ENCODE measurements at places on chromosomes 12 and 14.

- DNase-seq: no peak
These were observed 11.2 kb downstream of the SERPINA5 start for GRCh38 chr14:94592457-94592856.

- DNase-seq: no peak
These were observed 9.9 kb downstream of the GTSF1 start for GRCh38 chr12:54463484-54463883.

DNA sequence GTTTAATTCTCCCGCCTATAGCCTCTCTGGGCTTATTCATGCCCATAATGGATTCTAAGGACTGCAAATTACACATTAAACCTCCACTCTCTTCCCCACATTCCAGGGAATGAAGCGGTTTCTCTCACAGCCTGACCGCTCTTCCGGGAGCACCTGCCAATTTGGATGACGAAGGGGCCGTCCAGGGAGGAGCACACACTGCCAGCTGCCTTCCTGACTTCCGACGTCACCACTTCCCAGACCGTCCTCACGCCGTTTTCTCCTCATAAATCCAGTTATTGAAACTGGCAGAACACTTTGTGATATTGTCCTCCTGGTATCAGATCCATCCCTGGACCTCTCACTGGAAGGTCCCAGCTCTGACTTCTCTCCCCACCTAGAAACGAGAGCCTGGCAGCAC, 87.6 kb downstream of the GCH1 start:
- DNase-seq: no peak

GRCh38 chr12:107359382-107359781, 266.0 kb upstream of the CRY1 start:
- no peak for DNase-seq

DNA sequence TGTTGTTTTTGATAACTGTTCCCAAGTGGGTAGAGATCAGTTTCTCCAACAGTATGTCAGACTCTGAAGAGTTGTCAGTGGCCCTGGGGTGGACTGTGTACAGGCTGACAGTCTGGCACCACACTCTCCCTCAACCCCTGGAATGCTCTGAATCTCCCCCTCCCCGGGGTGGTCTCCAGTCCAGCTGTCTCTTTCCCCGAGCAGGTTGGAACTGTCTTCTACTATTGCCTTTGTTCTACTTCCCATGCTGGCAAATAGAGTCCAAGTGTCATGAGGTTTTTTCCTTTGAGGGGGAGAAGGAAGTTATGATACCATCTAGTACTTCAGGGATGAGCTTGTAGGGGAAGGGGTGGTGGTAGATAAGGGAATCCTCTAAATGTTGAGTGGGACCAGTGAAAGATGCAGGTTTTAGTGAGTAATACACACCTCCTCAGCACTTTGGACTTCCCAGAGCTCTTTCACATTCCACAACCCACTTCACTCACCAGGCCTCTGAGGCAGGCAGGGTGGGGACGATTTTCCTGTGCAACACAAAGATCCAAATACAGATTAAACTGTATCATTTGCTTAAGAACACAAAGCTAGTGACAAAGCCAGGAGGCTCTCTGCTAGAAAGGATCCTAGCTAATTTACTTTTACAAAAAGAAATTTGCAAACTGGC, 170.7 kb upstream of the GZMB start:
- DNase-seq: no peak

- no peak for DNase-seq
These were observed 153.9 kb downstream of the LRRK2 start for GRCh38 chr12:40378691-40379090.

DNA sequence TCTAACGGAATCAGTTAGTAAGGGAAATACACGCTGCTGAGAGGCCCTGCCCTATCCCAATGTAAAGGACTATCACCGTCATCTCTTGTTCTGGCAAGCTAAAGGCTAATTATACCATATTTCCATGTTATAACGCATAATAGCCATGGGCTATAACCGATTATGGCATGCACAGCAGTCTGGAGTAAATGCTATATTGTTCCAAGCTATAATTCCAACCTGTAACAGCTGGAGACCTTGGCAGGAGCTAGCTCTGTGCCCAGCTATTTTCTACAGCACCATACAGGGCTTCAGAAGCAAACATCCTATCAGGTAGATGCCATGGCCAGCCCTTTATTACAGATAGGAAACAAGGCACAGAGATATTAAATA, 26.3 kb downstream of the SYNE3 start:
- no peak for DNase-seq

GRCh38 chr12:77687321-77687720, 143.4 kb upstream of the NAV3 start:
- no peak for DNase-seq

GRCh38 chr12:92088805-92089204, 56.8 kb downstream of the BTG1 start:
- DNase-seq: peak; percentile 17

DNA sequence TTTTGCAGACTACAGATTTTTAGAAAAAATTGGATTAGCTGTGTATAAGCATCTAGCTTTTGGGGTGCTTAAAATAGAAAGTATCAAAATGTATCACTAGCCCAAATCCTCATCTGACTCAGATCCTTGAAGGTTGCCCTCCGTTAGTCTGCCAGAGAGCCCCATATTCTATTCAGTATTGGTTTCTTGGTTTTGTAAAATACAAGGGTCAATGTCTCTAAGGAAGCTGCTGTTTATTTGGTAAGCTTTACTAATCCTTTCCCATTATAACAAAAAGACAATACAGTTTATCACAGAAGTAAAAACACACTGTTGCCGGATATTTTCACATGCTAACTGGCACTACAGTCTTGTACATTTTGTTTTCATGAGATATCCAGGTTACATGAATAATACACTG, 92.8 kb upstream of the PTHLH start:
- DNase-seq: no peak

DNA sequence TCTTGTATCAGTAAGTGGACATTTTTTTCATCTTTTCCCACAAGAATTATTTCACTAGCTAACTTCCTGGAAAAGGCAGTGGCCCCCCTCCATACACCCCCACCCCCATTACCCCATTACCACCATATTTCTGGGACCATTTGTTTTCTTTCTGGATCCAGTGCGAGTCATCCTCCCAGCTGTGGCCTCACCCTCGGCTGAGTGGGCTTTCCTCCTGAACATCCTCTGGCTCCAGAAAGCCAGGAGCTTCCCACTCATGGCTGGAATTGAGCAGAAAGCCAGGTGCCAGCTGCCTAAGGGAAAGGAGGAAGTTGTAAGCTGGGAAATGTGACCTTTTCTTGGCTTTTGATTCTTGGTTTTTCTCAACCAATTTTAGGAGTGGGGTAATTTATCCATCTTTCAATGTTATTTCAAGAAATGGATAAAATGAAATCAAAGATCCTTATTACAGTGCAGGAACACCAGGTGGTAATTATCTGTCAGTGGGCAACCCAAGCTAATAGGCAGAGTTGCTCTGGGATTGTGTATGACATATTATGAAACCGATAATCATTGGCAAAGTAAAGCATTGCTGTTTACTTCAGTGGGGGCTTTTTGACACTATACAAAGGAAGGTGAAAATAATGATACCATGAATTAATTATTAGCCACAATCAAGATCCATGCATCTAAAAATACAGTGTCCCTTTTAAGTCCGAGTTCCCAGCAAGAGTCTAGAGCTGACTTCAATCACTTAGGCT, 124.6 kb downstream of the KICS2 start:
- DNase-seq: no peak

GRCh38 chr12:25107920-25108319, 87.0 kb downstream of the DNAI7 start:
- peak; percentile 83 for DNase-seq

DNA sequence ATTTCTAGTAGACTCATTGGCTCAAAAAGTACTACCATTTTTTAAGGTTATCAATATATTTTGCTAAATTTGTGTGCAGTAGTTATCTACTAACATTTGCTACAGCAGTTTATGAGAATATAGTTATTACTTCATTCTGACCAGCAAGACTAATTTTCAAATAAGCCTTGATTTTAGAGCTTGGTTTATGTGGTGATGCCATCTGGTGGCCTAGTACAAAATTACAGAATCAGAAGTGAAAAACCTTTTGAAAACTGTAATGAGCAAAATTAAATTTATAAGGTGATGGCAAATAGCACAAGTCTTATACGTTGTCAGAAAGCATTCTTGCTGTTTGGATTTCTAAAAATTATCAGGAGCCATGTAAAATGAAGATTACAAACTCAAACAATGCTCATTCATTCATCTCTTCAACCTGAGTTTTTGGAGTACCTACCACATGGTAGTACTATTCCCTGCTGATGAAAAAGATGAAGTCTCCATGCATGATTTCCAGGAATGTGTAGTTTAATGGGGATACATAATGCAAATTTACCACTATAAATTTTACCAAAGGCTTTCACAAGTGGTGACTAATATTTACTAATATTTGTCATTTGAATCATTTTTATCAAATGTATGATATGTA, 51.0 kb downstream of the MAGOHB start:
- peak; percentile 36 for DNase-seq

GRCh38 chr12:108346727-108347710, 7.9 kb upstream of the CMKLR1 start:
- no peak for DNase-seq

- DNase-seq: peak; percentile 84
These were observed 34.1 kb upstream of the ITPR2 start for GRCh38 chr12:26867080-26867479.

DNA sequence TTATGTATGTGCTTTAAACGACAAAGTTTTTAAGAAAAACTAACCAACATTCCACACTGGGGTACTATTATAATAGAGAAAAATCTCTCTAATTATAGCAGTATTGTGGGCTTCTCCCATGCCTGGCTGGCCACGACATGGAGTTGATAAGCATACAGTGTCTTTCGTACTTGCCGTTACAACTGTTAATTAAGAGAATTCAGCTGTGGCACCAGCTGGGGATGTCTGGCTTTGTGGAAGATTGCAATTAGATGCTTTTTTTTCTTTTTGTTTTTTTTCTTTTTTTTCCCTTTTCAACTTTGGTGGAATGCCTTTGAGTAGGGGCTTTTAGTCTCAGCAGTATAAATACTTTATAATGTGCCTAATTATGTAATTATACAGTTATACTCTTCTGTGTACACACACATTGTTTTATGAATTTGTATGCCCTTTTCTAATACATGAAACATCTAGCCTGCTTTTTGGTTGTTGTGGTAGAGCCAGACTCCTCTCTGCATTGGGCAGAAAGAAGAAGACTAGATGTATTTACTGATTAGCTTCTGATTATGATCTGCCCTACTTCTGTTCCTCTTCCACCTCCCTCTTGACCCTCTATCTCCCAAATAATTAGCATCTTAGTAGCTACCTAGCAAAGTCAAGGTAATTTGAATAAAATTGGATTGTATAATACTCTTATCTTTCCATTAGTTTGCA, 76.4 kb downstream of the SUSD6 start:
- no peak for DNase-seq

DNA sequence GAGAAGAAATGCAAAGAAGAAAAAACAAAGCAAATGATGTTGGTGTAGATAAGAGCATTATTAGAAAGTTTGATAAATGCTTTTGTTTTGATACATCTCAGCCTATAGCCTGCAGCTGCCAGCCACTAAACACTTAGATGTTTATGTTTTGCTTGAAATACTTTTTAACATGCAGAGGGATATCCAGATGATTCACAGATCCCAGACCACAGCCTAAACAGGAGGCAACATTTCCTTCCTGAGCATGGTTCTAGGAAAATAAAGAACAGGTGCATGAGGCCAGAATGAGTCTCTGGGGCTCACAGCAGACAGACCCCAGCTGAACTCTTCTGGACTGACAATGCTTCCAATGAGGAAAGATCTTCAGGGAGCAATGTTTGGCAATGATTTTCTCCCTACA, 103.7 kb upstream of the EEA1 start:
- DNase-seq: no peak

DNA sequence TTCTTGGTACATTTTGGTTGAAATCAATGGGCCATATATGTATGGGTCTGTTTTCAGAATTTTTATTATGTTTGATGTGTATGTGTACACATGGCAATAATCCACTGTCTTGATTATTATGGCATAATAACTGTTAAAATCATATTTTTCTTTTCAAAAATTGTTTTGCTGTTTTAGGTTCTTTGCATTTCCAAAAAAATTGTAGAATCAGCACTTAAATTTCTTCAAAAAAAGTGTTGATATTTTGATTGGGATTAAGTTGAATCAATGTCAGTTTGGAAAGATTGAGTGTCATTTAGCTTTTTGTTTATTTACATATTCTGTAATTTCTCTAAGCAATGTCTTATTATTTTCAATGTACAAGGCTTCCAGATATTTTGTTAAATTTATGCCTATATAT, 154.1 kb downstream of the SLC5A8 start:
- no peak for DNase-seq

GRCh38 chr12:60539592-60539991, 943.8 kb downstream of the SLC16A7 start:
- no peak for DNase-seq

- DNase-seq: no peak
These were observed 250.1 kb upstream of the CAND1 start for GRCh38 chr12:67019070-67019469.

DNA sequence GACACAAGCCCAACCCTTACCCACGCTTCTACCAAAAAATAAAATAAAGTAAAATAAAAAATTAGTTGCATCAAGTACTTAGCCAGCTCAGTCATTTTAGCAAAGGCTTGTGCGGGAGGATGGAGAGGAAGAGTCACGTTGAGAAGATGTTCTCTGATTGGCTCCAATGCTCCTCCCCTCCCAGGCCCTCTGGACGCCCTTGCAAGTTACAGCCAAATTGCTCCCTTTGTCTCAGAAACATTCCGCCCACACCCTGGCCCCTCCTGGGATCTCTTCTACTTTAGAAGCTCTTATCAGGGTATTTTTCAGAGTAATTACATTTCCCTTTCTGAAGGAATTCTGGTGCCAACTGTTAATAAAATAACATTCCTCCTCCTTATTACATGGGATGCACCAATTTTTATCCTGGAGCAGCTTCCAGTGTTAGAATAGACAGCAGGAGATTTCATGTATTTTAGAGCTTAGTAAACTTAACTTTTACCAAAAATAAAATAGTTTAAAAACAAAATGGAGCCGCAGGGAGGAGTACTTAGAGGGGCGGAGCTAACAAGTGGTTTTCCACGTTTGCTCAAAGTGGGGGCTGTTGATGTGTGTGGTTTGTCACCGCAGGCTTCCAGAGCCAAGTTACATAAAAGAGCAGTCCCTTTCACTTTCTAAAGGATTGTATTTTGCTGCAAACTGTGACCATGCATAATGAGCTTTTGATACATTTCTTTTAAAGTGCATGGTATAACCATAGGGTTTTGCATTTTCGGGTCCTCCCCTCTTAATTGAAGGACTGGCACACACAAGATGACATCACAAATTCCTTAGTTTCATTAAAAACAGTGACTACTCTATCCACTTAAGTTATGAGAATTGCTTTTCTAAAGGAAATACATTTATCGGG, 71.7 kb upstream of the RAP1B start:
- peak; percentile 96 for DNase-seq

GRCh38 chr12:10749700-10750384, 26.7 kb upstream of the YBX3 start:
- DNase-seq: peak; percentile 80

- DNase-seq: no peak
These were observed 10.7 kb downstream of the APOLD1 start for GRCh38 chr12:12796171-12796570.
